ENCODE measurements at places on chromosomes 3 and 15. TPM values are rescaled to one million over a fixed set of nuclear protein-coding genes. Genes with fewer than 3 reads are reported as not detected.
A peak's percentile ranks its signal among the peaks of the same experiment; 100 is the strongest.

The PLSCR2 gene
- not detected for total RNA-seq

The NAALADL2 gene
- 8.5 TPM for total RNA-seq

The PRICKLE2 gene
- 88.0 TPM for total RNA-seq

The WHAMM gene
- 8.6 TPM for total RNA-seq

The CD86 gene
- total RNA-seq: 11.5 TPM

The STRC gene
- 1.0 TPM for total RNA-seq

The GHRL gene
- total RNA-seq: 28.2 TPM

DNA sequence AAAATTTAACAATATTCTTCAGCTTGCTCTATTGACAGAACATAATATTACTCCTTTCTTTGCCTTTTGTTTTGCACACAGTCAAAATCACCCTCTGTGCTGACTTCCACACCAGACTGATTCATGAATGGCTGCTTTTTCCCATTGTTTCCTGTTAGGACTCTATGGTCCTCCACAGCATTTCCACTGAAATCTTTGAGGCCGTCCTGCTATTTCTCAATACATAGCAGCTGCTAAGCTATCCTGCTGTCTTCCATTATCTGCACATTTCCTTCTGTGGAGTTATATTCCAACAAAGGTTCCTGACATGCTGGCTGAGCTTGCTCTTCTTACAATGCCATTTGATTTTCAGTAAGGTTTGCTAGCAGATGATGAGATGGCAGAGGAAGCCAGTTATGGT, 153.3 kb downstream of the EPHA3 start:
- peak; percentile 32 for DNase-seq

DNA sequence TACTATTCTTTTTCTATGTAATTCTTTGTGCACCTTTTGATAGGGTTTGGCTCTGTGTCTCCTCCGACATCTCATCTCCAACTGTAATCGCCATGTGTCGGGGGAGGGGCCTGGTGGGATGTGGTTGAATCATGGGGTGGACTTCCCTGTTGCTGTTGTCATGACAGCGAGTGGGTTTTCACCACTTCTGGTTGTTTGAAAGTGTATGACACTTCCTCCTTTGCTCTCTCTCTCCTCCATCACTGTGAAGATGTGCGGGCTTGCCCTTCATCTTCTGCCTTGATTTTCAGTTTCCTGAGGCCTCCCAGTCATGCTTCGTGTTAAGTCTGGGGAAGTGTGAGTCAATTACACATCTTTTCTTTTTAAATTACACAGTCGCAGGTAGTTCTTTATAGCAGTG, 225.8 kb upstream of the DPPA4 start:
- DNase-seq: no peak

DNA sequence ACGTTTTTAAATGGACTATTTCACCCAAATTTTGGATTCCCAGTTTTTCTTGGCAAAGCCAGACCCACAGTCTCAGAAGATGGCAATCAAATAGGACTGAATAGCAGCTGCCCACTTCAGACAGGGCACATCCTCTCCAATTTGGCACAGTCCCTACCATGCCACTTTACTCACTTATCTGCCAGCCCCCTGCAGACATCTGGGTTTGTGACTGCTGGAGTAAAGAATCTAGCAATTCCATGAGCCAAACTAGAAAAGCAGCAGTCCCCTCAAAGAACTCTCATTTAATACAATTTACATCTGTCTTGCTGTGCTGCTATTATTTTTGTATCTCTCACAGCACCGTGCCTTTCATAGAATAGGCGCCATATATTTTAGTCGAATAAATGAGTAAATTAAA, 16.0 kb upstream of the LRRN1 start:
- no peak for DNase-seq

DNA sequence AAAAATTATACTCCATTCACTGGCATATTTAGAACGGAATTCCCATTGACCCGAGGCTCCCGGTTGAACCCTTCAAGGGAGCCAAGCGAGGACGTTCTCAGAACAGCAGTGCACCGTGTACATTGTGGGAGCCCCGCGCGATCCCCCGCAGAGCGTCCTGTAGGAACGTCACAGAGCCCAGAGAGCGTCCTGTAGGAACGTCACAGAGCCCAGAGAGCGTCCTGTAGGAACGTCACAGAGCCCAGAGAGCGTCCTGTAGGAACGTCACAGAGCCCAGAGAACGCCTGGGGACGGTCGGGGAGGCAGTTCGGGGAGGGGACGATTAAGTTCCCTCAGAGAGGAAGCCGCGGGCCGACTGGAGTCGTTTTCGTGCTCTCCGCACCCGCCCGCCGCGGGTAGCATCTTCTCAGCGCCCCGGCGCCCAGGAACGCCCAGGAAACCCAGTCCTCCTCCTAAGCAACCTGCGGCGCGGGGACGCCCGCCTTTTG, 506 bp upstream of the ATP1B3 start:
- DNase-seq: peak; percentile 61

DNA sequence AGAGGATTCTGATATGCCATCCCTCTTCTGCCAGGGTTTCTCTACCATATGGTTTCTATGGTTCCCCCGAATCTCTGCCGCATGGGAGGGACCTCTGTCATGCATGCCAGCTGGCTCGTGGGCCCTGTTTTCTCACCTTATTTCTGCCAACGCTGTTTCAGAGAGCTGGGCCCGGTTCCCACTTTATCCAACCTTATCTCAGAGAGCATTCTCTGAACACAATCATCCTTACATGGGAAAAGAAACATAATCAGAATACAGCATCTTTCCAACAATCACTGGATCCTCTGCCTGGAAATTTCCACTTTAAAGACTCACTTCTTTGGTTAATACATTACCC, 234.5 kb upstream of the ZBTB20 start:
- DNase-seq: peak; percentile 65

DNA sequence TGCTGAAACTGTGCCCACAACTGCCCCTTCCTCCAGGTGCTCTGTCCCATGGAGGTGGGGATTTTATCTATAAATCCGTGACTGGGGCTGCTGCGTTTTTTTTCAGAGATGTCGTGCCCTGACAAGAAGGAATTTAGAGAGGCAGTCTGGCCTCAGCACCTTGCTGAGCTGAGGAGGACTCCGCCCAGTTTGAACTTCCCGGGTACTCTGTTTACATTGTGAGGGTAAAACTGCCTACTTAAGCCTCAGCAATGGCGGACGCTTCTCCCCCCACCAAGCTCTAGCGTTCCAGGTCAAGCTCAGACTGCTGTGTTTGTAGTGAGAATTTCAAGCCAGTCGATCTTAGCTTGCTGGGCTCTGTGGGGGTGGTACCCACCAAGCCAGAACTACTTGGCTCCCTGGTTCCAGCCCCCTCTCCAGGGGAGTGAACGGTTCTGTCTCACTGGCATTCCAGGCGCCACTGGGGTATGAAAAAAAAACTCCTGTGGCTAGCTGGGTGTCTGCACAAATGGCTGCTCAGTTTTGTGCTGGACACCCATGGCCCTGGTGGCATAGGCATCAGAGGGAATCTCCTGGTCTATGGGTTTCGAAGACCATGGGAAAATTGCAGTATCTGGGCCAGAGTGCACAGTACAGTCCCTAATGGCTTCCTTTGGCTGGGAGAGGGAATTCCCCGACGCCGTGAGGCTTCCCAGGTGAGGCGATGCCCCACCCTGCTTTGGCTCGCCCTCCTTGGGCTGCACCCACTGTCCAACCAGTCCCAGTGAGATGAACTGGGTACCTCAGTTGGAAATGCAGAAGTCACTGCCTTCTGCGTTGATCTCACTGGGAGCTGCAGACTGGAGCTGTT, 68.5 kb upstream of the SGO1 start:
- no peak for DNase-seq

DNA sequence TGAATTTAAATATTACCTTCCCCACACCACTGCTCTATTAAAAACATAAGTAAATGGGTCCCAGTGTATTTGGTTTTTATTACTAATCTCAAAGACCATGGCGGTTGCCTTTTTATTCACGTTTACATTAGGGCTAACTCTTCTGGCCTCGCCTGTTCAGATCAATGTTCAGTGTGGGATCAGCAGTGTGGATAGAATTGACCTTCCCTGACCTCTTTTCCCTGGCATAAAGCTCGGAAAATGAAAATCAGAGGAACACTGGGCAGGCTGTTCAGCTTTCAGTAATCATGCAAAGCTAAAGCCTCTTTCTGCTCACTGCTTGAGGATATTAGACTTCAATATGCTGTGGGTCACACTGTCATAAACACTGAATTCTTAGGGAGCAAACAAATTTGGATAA, 422.6 kb upstream of the ONECUT1 start:
- no peak for DNase-seq

DNA sequence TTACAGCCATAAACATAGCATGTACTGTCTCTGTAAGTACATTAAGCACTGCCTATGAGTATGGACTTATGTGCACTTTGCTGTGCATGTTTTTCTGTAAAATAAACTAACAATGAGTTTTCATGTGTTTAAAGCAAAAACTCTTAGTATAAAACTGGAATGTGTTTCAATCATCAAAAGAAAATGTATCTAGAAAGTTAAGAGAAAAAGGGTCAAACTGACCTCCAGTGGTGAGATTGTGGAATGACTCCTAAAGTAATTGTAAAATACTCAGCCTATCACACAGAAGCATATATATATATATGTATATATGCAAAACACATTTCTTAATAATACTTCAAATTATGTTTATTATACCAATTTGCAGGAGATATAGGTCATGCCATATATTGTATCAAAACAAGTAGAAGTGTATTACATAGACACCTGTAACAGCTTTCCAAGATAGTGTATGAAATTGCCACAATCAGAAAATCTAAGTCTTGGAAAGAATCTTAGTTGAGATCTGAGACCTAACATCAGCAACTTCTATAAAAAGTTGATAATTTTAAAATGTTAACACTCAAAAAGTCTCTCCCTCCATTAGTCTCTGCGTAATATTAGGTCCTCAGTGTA, 199.6 kb downstream of the FMN1 start:
- DNase-seq: peak; percentile 67

GRCh38 chr3:122102191-122102935, 47.2 kb downstream of the CD86 start:
- DNase-seq: no peak

GRCh38 chr3:99708207-99708745, 69.9 kb downstream of the COL8A1 start:
- DNase-seq: no peak

- no peak for DNase-seq
Measured at GRCh38 chr3:25661694-25662437, 2.8 kb downstream of the TOP2B start.

GRCh38 chr3:48999085-48999858, 7.9 kb upstream of the WDR6 start:
- DNase-seq: no peak

- peak; percentile 94 for DNase-seq
Measured at GRCh38 chr3:112333381-112334317, 693 bp downstream of the CD200 start.

- no peak for DNase-seq
Measured at GRCh38 chr3:160665784-160666526, 11.0 kb upstream of the ARL14 start.
